ENCODE measurements at places on chromosomes 6 and 20.

- no peak for DNase-seq
These were observed 163.4 kb downstream of the MTFR2 start for GRCh38 chr6:136086686-136087085.

- no peak for DNase-seq
These were observed 656 bp downstream of the TDRD6 start for GRCh38 chr6:46688117-46688965.

GRCh38 chr6:39086711-39087110, 28.3 kb downstream of the SAYSD1 start:
- no peak for DNase-seq

DNA sequence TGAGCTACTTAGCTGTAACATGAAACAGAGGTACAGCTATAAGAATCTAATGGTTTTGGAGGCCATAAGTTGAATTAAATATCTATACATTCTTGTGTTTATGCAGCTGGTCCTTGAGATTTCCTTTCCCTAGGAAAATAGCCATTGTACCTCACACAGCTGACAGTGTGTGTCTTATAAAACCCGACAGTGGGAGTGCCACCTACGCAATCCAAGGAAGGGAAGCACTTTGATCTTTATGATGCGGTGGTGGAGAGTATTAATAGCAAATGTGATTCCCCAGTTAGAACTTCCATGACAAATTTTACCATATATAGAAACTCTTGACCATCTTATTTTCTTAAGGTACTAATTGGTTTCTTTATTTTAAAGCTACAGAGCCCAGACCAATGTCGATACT, 149.5 kb downstream of the TMEM200A start:
- no peak for DNase-seq

DNA sequence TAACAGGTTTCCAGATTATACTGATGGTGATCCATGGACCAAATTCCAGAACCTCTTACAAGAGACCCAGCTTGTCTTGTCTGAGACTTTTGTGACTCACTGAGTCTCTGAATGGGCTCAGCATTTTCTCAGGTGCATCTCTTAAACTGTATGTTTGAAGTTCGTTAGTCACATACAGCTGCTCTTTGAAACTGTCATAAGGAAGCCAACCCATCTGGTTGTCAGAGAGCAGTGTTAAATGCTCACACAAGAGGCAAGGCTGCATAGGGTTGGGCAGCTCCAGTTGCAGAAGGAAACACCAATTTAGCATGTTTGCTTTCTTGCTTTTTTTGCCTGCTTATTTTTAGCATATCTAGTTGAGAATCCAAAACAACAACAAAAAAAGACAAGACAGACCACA, 47.1 kb downstream of the TRIM27 start:
- no peak for DNase-seq

DNA sequence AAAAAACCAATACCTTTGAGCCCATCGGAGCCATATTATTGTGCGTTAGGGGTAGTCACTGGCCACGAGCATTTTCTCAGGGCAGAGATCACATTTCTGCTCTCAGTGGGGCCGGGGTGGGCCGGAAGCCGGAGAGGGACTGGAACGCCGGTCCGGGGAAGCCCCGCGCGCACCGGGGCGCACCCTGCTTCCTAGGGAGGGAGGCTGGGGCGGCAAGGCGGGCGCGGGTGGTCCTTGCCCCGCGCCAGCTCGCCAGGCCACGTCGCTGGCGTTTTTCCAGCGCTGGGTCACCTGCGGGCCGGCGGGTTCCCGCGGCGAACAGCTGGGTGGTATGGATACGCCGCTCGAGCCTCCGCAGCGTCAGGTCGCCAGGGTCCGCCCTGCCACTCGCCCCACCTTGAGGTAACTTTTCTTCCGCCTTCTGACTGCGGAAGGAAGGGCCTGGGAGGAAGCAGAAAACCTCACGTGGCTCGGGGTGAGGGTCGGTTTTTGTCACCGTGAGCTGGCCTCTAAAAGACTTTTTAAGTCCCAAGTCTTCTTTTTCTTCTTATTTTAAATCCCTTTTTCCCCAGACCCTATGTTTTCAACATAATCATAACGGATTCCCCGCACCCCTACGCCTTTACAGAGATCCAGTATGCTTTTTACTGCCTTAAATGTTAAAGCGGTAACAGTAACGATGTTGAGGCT, 2.7 kb upstream of the EEF1A1 start:
- DNase-seq = peak; percentile 73

- peak; percentile 17 for DNase-seq
These were observed 111.9 kb downstream of the ANKRD60 start for GRCh38 chr20:58116505-58116904.

- DNase-seq = no peak
These were observed 28.4 kb upstream of the BTN3A2 start for GRCh38 chr6:26336355-26337198.

- no peak for DNase-seq
These were observed 398.0 kb downstream of the EPHA7 start for GRCh38 chr6:93021235-93021915.

GRCh38 chr6:17928514-17929430, 58.7 kb downstream of the KIF13A start:
- peak; percentile 76 for DNase-seq

DNA sequence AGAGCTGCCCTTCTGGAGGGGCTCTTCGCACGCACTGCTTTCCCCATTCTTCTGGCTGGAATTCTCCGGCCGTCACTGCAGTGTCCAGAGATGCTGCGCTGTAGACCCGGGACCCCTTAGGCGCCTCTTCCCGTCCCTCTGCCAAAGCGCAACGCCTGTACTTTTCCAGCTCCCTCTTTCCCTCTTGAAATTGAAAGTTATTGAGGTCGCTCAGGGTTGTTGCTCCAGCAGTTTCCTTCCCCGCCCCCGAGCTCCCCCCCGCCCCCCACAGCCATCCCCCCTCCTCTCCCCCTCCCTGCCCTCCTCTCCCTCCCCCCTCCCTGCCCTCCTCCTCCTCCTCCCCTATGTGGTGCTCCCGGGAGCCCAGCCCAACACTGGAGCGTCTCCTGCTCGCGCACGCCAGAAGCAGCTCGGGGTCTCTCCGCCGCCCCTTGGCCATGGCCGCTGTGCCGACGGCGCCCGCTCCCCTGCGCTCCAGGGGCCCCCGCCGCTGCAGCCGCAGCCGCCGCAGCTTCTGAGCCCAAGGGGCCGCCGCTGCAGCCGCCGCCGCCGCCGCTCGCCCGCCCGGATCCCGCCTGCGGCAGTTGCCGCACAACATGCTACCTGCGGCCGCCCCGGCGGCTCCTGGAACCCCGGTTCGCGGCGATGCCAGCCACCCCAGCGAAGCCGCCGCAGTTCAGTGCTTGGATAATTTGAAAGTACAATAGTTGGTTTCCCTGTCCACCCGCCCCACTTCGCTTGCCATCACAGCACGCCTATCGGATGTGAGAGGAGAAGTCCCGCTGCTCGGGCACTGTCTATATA, at the start of gene RSPO3:
Gene RSPO3 (plus strand): TSS at position 374 of the 804 bp plus-strand sequence. CDS start 522 bp downstream, outside the sequence.
- no peak for DNase-seq

- no peak for DNase-seq
These were observed 2.0 kb upstream of the MUCL3 start for GRCh38 chr6:30938730-30939129.

- DNase-seq = no peak
These were observed 414 bp downstream of the SIM1 start for GRCh38 chr6:100464162-100464851.
